ENCODE measurements at places on chromosomes 1 and 21.

DNA sequence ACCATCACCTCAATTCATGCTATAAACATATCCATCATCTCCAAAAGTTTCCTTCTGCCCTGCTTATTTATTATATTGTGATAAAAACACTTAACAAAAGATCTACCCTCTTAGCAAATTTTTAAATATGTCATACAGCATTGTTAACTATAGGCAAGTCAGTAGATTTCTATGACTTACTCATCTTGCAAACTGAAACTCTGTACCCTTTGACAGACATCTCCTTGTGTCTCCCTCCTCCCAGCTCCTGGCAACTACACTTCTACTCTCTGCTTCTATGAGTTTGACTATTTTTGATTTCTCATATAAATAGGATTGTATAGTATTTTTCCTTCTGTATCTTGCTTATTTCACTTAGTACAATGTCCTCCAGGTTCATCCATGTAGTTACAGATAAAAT is 174.8 kb downstream of the TNFSF18 start:
- no peak for DNase-seq

DNA sequence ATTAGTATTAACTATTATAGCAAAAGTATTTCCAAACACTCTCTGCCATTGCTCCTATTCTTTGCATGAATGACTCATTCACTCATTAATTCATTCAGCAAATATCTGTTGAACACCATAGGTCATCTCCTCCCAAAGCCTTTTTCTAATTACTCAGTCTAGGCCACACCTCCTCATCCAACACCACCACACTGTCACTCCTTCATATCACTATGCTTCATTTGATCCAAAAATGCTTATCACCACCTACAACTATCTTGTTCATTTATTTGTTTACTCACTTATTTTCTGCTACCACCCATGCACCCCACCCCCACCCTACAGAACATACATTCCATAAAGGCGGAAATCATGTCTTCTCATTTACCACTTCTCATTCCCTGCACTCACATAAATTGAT is 94.4 kb upstream of the TNFSF4 start:
- no peak for DNase-seq

DNA sequence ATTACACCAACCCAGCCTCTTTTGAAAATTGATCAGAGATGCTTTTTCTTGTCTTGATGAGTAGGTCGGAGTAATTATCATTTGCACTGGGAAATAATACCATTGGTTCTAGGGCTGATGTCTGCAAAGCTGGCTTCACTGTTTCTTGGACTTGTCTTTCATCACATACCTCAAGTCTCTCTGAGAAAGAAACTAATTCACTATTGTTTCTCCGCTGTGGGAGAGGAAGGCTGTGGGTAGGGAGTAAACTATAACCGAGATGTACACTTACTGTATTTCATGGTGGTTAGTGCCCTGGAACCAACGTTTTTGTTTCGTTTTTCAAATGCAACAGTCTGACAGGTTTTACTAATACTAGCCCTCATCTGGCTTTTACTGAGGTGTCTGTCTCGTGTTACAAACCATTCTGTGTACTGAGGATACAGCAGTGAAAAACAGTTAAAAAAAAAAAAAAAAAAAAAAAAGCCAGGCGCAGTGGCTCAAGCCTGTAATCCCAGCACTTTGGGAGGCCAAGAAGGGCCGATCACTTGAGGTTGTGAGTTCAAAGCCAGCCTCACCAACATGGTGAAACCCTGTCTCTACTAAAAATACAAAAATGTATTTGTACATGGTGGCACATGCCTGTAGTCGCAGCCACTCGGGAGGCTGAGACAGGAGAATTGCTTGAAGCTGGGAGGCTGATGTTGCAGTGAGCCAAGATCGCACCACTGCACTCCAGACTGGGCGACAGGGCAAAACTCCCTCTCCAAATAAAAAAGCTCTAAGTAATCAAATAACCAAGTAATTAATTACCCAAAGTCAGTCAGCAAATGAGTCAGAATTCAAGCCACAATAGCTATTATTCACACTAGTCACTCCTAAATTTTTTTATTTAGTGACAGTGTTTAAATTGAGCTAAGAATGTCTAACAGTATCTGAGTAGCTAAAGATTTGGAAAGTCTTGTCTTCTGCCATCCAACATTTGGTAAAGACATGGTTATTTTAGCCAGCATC is 23.3 kb downstream of the TOMM20 start:
- no peak for DNase-seq

- DNase-seq, result no peak
Observed at GRCh38 chr1:173009597-173009996, 41.1 kb downstream of the TNFSF18 start.

DNA sequence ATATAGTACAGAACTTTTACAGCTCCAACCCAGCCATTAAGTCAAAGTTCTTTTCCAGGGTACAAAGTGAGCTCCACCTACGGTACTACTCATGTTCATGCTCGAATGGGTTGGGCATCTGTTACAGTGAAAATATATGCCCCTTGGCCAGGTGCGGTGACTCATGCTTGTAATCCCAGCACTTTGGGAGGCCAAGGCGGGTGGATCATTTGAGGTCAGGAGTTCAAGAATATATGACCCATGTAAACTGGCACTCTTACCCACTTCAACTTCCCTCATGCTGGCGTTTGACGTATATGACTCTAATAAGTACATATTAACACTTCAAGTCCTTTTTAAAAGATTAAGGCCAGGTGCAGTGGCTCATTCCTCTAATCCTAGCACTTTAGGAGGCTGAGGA is 71.3 kb upstream of the PKN2 start:
- no peak for DNase-seq

- DNase-seq, result no peak
Observed at GRCh38 chr1:97144527-97144926, 422.9 kb downstream of the PTBP2 start.

DNA sequence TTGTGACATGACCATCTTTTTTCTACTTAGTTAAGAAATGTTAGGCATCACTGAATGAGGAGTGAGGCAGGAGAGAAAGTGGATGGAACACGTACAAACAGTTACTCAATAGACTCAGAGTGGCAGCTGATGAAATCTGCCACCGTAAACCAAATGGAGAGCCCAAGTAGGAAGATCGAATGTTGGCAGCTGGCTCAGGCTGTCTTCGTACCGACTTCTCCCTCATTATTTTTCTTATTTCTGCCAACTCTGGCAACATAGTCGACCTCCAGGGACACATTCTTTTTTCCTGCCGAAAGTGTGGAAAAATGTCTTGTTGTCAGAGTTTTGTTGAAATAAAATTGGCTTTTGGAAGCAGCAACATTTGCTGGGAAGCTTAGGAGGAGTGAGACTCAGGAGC is 143.3 kb downstream of the GREM2 start:
- no peak for DNase-seq

DNA sequence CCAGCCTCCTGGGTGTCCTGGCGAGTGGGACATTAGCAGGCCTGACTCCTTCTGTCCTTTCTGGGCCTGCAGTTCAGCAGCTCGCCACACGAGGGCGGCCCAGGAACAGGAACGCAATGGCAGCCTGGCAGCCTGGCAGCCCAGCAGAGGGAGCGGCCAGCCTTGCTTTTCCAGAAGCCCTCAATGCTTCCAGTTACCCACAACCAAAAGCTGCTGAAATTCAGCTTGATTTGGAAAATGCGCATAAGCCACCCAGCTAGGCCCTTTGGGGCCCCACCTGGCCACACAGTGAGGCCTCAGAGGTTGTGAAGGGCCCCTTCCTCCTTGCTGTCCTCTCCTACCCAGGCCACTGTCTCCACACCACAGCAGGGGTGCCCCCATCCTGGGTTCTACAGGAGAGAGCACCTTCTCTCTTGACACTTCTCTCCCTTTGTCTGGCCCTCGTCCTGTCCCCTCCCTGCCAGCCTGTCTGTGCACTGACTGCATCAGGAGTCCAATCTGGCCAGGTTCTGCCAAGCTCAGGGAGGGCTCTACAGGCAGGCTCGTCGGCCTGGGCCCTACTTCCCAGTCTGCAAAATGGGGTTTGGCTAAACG is 103.4 kb upstream of the VAMP3 start:
- DNase-seq, result peak; percentile 88

DNA sequence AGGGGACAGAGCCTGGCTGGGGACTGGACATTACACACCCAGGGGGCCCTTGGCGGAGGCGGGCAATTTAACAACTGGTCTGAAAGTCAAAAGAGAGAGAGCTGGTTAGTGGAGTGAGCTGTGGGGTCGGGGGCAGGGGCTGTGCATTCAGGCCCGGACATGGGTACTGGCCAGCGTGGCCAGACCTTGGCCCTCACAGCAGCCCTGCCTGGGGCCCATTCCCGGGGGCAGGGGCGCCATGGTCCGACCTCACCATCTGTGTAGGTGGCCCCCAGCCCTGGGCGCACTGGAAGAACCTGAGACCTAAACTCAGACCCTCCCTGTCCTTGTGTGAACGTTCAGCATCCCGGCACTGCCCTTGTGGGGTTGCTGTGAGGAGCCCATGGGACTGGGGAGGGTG is 5.0 kb downstream of the CLDN19 start:
- no peak for DNase-seq

DNA sequence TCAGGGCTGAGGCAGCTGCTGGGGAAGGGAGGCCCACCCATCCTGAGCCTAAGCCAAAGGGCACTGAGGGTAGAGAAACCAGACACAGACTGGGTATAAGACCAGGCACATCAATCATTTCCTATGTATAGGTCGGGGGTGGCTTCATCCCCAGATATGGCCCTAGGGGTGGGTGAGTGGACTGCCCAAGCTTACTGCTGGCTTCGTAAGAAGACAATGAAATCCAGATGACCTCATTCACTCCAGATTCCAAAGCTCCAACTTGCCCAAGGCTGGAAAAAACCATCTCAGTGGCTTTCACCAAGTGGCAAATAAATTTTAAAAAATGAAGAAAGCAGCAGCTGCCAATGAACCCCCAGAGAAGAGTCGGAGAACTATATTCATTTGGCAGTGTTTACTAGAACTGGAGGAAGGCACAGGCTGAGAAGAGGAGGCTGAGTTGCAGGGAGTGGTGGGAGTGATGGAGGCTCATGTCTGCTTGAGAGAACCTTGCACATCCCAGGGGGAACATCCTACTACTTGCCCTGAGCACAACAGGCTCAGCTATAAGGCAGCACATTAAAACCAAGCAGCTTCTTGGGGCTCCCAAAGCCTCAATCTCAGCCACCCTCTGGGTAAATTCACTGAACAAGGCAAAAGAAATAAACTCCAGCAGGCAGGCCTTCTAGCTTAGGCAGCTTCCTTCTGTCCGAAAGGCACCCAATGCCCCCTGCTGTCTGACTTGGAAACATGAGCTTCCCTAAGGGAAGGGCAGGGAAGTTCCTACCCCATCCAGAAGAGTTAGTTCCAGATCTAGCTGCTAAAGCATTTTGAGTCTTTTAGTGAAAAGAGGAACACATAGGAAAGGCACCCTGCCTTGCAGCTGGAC is 14.1 kb downstream of the PEA15 start:
- peak; percentile 71 for DNase-seq

GRCh38 chr1:183572721-183573120 is 17.5 kb downstream of the NCF2 start:
- no peak for DNase-seq

DNA sequence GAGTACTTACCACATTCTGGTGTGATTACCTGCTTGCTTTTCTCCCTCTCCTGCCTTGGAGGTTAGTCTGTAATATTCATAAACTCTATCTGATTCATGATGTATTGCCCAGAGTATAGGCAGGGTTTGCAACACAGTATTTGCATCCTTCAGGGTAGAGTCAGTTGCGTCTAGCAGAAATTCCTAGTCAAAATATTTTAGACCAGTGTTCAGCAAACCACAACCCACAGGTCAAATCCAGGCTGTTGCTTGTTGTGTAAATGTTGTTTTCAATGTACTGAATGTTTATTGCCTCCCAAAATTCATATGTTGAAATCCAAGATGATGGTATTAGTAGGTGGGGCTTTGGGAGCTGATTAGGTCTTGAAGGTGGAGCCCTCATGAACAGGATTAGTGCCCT is 82.9 kb downstream of the NGF start:
- DNase-seq, result no peak

- no peak for DNase-seq
Observed at GRCh38 chr1:8025061-8025670, 943 bp downstream of the ERRFI1 start.

DNA sequence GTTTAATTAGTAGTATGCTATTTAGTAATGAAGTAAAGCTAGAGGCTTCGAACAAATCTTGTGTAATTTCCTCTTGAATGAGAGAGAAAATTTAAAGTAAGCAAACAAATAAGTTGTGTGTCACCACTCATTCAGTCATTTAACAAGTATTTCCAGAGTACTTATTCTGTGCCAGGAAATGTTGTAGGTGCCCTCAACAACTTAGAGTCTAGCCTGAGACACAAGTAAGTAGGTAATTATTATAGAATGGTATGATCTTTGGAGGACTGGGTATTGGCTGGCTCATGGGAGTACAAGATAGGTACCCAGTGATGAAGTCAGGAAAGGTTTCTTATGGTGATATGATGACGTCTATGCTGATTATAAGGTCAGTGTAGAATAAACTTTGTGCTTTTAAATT is 17.4 kb upstream of the METTL18 start:
- DNase-seq, result no peak

- DNase-seq, result peak; percentile 93
Observed at GRCh38 chr1:17494114-17494729, 45.3 kb upstream of the ARHGEF10L start.

DNA sequence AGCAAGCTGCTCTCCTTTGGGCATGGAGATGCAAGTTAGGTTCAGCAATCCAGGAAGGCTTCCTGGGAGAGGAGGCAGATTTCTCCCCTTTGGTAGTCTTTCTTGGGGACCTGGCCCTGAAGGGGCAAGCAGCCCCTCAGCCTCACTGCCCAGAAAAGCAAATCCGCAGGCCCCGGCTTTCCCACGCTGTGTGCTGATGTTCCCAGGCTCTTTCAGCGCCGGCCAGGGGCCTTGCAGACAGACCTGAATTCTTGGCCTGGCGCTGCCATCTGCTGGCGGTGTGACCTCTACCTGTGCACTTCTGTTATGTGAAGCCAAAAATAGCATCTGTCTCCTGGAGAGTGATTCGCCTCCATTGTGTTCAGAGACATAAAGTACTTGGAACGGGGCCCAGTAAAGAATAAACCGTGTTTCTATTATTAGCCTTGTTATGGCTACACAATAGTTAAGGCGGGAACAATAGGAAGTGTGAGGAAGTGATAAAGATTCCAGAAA is 64.8 kb downstream of the ALPL start:
- DNase-seq, result no peak

DNA sequence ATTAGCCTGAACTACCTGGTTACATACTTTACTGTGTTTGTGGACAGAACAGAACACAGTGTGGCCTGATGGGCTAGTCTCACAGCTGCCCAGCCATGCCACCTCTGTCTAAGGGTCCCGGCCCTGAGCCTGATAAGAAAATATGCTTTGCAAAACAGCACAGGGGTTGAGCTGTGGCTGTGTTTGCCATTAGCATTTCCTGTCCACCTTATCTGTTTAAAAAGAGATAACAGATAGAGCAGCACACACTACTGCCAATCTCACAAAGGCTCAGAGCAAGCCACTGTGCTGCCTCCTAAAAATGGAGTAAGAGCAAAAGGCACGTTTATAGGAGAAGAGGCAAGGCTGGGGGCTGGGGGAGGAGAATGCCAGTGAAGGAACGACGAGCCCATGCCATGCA is 95.0 kb downstream of the SUSD4 start:
- no peak for DNase-seq

GRCh38 chr1:30986755-30987154 is 78.2 kb upstream of the SDC3 start:
- no peak for DNase-seq

GRCh38 chr1:189424746-189425331 is 1052.8 kb downstream of the BRINP3 start:
- no peak for DNase-seq

GRCh38 chr1:6842301-6842700 is 57.0 kb downstream of the CAMTA1 start:
- no peak for DNase-seq

All from posterior cingulate gyrus (tissue), 11 donors.